ENCODE measurements at places on chromosomes 3 and 15.
A peak's percentile ranks its signal among the peaks of the same experiment; 100 is the strongest.

DNA sequence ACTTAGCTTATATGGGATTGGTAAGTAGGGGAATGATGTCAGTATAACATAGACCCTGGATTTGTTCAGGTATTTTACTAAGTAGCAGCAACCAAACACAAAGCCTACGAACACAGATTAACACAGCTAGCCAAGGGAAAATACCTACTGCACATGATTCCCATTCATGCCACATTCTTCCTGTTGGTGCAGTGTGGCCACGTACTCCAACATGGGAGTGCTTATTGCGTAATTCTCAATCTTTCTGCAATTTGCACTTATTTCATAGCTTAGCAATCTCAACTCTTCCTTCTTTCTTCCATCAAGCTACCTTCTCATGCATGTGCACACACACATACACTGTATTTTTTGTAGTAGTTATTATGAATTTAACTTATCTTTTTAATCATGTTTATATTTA, 186.8 kb downstream of the IL5RA start:
- DNase-seq: no peak

- peak; percentile 30 for DNase-seq
Measured at GRCh38 chr3:190125436-190126068, 4.9 kb upstream of the P3H2 start.

DNA sequence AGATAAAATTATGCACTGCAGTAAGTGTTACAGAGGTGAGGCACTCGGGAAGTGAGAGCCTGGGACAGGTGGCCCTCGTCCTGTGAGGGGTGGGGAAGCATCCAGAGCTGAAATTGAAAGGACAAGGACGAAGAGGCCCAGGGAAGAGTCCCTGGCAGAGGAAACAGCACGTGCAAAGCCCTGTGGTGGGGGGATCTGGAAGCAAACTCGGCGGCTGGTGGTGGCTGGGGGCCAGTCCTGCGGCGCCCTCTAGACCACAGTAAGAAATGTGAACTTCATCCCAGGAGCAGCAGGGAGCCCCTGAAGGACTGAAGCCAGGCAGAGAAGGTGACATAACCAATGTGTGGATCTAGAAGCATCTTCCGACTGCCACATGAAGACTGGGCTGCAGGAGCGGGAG, 42.8 kb downstream of the GRIP2 start:
- DNase-seq: no peak

DNA sequence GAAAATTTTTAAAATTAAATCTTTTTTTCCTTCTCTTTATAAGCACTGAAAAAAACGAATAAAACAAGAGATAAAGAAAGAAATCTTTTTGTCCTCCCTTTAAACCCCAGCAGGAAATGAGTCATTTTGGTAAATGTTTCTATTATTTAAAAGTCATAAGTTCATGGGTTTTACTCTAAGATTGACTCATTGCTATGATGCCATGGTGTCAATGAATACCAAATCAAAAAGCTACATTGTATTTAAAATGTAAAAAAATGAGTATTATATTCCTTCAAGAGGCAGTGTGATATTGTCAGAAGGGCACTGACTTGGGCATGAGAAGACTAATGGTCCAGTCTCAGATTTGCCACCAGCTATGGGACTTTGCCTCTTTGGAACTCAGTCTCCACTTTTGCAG, 303.4 kb upstream of the DNAJC19 start:
- no peak for DNase-seq

DNA sequence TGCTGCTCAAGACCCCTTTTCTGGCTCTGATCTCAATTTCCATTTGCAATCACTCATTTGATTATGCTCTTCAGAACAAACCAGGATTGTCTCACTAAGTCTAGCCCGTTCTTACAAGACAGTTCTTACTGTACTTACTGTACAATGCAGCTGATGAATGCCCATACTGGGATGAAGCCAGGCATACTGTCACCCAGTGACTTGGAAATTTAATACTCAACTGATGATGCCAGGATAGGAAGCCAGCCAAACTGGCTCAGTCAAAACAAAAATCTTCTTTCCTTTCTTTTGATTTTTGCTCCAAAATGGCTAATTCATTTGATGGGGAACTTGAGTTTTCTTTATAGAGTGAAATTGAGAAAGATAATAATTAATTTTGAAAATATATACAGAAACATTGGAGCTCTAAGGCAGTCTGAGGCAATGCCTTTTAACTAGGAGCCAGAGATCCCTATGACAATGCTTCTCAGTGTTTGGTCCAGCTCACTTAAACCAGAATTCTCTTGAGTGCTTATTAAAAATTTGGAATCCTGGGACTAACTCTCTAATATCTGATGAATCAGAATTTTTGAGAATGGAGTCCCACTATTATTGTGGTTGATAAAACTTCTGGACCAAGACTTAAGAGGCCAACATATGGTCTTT, 265.6 kb upstream of the THBS1 start:
- peak; percentile 64 for DNase-seq

DNA sequence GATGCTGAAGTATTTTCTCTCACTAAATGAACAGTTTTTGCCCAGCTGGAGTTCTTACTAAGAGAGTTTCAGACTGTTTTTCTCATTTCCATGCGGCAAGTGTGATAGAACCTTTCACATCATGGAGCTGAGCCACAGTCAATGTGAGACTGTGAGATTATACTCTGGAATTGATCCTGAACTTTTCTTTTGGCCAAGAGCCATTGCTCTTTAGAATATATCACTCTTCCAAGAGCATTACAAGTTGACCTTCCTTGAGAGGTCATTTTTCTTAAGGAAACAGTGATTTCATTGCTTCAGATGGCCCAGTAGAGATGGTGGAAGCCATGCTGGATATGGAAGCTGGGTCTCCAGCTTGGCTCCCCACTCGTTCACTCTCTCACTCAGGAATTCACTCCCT, 212.9 kb upstream of the UMPS start:
- peak; percentile 18 for DNase-seq

Measured in tongue (tissue), 3 donors.